ENCODE measurements at places on chromosomes 6 and 20.

GRCh38 chr20:32969356-32970114, 34.7 kb downstream of the SUN5 start:
- DNase-seq, result no peak

GRCh38 chr6:228881-229651, 63.2 kb upstream of the DUSP22 start:
- no peak for DNase-seq

GRCh38 chr20:36086767-36087166, 67.8 kb upstream of the EPB41L1 start:
- DNase-seq, result no peak

GRCh38 chr20:57566399-57566798, 5.5 kb downstream of the PCK1 start:
- DNase-seq, result no peak

DNA sequence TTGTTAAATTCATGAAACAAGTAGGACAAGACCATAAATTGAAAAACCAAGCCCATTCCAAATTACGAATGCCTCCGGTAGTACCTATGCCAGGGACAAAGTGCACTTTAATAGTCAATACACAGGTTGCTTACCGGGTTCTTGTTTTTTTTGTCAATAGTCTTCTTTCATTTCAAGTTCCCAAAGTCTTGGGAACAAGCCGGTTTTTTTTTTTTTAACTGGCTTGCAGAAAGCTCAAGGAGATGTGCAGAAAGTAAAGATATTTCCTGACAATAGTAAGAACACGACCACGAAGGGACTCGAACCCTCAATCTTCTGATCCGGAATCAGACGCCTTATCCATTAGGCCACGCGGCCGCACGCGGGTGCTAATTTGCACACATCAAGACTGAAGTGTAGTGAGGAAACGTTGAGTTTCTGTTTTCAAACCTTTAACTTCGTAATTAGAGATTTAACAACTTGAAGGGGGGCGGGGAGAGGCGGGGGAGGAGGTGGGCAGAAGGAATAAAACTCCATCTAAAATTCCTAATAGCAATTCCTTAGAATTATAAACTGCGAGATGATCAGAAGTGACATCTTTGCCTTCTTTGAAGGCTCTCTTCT, 181.0 kb downstream of the TRIM27 start:
- DNase-seq, result no peak

- no peak for DNase-seq
Observed at GRCh38 chr6:1949538-1949937, 295.9 kb downstream of the GMDS start.

- DNase-seq, result no peak
Observed at GRCh38 chr6:107154131-107154800, 39.0 kb upstream of the BEND3 start.

DNA sequence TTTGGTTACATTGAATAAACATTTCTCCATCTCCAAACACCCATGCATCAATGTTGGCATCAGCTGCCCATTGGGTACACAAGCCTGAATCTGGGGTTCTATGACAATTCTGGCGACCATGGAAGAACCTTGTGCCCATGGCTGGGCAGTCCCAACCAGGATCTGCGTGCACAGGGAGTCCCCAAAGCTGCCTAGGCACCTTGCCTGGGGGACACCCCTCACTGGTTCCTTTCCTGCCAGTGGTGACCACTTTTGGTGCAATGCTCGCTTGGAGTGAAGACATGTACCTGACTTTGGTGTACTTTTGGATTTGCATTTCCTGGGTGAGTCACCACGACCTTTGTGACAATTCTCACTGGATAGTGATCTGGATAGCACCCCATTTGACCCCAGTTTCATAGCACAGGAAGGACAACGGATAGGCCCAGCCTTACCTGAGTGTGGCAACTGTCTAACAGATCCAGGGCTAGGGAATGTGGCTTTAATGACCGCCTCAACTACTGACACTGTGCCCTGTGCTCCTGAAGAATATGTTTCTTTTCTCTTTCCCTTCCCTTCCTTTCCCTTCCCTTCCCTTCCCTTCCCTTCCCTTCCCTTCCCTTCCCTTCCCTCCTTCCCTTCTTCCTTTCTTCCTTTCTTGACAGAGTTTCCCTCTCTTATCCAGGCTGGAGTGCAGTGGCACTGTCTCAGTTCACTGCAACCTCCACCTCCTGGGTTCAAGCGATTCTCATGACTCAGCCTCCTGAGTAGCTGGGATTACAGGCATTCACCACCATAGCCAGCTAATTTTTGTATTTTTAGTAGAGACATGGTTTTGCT, 7.1 kb downstream of the SPINT3 start:
- no peak for DNase-seq

- no peak for DNase-seq
Observed at GRCh38 chr6:161736781-161737292, 463.0 kb upstream of the AGPAT4 start.

- DNase-seq, result no peak
Observed at GRCh38 chr6:53646606-53647005, 18.9 kb downstream of the KLHL31 start.

DNA sequence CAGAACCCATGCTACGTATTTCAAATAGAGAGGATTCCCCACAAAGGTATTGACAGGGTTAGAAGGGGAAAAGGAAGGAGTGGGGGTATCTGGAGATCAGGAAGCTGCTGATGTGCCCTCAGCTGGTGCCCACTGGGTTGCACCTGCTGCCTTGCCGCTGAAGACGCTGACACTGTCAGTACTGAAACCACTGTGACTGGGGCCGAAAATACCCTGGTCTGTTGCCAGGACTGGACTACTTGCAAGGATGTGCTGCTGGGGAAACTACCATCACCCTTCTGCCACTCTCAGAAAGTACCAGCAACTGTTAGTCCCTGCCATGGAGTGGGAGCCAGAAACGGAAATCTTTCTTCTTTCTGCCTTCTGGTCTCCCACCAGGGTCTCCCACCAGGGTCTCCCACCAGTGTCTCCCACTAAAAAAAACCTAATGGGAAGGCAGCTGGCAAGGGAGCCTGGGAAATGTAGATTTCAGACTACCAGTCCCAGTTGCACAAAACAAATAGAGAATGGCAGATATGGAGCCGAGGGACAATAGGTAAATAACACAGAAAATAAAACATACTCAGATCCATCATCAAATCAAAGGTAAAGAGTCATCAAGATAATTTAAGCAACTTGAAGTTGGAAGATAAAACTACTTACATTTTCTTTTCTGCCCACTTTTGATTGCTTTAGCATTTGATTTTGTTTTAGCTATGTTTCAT, 204.8 kb downstream of the TPBG start:
- no peak for DNase-seq

GRCh38 chr6:132491303-132491702, 21.6 kb downstream of the STX7 start:
- no peak for DNase-seq

GRCh38 chr6:138334000-138334399, 43.7 kb upstream of the SMIM28 start:
- no peak for DNase-seq

GRCh38 chr20:41222296-41222695, 85.0 kb downstream of the PLCG1 start:
- no peak for DNase-seq

DNA sequence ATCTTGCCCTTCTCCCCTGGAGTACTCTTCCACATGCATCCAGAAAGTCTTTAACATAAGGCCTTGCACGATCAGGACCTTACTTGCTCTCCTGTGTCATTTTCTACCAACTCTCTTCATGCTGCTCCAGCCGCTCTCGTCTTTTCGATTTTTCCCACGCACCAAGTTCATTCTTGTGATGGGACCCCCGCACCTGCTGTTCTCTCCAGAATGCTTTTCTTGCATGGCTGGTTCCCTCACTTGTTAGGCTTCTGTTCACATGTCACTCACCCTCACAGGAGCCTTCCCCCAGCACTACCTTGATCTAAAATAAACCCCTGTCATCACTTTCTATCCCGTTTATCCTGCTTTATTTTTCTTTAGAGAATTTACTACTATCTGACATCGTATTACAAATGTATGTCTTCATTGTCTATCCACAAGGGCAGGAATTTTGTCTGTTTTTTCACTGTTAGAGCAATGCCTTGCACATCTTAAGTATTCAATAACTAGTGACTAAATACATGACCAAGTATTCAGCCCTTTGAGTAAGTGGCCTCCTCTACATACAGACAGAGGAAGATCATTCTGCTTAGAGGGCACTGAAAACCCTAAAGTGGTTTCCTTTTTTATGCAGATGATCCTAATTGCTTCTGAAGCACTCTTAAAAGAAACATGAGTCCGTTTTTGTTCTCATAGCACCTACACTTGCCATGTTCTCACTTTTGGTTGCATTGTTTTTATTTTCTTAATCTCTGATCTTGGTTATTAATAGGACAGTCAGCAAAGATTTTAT, 166.9 kb downstream of the SLC16A10 start:
- DNase-seq, result no peak

DNA sequence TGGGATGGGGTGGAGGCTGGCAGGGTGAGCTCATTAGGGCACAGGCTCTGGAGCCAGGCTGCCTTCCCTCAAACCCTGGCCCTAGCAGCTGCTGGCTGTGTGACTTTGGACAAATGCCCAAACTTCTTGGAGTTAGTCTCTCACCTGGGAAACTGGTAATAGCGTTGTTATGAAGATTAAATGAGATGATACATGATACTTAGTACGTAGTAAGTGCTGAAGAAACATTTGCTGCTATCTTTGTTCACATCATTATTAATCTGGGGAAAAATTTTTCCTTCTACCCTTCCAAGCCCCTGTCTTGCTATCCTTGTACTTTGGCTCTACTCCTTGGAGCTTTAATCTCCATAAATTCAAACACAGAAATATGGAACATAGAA, 22.3 kb upstream of the PPARD start:
- no peak for DNase-seq

DNA sequence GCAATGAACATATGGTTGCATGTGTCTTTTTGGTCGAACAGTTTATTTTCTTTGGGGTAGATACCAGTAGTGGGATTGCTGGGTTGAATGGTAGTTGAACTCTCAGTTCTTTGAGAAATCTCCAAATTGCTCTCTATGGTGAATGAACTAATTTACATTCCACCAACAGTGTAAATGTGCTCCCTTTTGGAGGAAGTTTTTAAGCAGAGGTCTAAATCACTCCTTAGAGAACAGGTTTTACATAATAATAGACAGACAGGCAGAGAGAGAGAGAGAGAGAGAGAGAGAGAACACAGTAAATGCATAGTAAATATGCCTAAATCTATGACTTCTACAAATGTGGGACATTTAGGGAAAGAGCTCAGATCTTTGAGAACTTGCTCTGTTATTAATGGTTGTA, 37.6 kb downstream of the GRM1 start:
- no peak for DNase-seq

- no peak for DNase-seq
Observed at GRCh38 chr6:40721271-40721952, 134.2 kb upstream of the LRFN2 start.

DNA sequence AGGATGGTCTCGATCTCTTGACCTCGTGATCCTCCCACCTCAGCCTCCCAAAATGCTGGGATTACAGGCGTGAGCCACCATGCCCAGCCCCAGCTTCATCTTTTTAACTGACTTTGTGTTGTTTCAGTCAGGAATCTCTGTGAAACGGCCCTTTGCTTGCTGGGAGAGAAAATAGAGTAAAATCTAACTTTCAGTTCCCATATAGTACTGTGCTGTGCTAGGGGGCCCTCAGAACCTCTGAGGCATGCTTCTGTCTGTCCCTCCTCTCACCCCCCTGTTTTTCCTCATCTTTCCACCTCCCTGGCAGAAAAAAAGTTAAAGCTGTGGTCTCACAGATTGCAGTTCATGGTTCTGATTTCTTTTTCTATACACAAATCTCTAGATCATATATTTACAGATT, 48.4 kb downstream of the LRP11 start:
- DNase-seq, result no peak

DNA sequence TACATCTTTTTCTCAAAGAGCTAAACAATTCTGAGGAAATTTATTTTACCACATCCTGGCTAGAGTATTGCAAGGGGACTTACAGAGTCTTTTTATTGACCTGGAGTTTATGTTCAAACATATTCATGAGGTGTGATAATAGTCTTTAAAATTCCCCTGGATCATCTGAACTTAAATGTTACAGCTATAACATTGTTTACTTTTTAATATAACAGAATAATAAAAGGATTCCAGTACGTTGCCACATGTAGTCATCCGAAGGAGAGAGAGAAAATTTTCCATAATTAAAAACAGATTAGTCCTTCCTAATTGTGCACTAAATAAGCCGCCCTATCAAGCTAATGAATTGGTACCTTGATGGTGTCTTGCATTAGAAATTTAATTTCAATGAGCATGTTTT, 765.4 kb upstream of the MAP3K7 start:
- DNase-seq, result no peak

DNA sequence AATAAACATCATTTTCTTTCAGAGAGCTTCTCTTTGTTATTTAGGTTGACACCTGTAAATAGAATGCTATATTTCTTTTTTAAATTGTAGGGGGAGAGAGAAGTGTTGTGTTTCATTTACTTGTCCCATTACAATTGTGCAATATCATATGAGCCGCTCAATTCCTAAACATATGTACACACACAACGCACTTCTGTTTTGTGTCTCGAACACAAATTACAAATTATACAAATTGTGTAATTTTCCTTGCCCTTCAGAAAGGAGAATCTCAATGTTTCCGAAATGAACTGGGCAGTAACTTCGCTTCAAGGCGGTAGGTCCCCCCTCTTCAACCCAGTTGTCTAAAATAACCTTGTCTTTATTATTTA, 2.6 kb upstream of the ABT1 start:
- DNase-seq, result no peak

- DNase-seq, result no peak
Observed at GRCh38 chr6:86789779-86790411, 147.4 kb upstream of the HTR1E start.

DNA sequence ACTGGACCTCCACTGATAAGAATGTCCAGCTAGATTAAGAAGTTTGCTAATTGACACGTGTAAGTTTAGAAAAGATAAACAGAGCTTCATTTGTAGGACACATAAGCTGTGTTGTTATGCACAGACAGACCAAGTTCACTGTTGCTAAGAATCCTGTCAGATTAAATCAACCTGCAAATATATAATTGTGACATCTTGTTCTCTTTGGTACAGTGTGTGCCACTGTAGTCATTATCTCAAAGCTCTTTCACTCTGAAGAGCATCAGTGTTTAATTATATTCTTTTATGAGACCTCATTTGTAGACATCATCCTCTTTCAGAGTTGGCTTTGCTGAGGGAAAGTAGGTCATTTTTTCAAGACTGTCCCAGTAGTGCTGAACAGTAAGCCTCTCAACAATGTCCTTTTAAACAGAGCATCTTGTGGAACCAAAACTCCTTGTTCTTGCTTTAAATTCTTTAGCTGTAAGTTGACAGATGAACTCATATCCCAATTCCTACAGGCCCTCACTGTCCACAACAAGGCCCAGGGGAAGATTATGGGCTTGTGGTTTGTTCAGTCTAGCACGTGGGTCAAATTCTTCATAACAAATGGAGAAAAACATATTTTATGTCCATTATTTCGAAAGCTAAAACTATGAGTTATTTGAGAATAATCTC, 252.4 kb downstream of the HDGFL1 start:
- no peak for DNase-seq

- DNase-seq, result no peak
Observed at GRCh38 chr6:26477426-26477825, 19.7 kb downstream of the BTN2A1 start.

DNA sequence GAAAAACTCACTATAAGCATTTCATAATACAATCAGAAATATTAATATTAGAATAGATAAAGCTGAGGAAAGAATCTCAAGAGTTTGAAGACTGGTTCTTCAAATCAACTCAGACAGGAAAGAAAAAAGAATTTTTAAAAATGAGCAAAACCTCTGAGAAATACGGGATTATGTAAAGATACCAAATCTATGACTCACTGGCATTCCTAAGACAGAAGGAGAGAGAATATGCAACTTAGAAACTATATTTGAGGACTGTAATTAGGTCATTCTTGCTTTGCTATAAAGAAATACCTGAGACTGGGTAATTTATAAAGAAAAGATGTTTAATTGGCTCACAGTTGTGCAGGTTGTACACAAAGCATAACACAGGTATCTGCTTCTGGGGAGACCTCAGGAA, 665.1 kb downstream of the RNF144B start:
- no peak for DNase-seq
